HT-29 (cell line): ENCODE measurements at places on chromosomes 1 and 21. TPM values are rescaled to one million over a fixed set of nuclear protein-coding genes. Genes with fewer than 3 reads are reported as not detected.
A peak's percentile ranks its signal among the peaks of the same experiment; 100 is the strongest.

DNA sequence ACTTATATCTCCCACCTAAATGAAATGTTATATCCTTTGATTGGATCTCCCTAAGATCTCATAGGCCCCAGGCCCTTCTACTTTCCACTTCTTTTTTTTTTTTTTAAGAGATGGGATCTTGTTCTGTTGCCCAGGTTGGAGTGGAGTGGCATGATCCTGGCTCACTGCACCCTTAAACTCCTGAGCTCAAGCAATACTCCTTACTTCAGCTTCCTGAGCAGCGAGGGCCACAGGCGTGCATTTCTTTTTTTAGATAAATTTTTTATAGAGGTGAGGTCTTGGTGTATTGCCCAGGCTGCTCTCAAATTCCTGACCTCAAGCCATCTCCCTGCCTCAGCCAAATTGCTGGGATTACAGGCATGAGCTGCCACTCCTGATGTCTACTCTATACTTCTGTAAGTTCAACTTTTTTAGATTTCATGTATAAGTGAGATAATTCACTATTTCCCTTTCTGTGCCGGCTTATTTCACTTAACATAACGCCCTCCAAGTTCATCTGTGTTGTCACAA is 987.5 kb upstream of the NCAM2 start:
- DNase-seq: no peak

DNA sequence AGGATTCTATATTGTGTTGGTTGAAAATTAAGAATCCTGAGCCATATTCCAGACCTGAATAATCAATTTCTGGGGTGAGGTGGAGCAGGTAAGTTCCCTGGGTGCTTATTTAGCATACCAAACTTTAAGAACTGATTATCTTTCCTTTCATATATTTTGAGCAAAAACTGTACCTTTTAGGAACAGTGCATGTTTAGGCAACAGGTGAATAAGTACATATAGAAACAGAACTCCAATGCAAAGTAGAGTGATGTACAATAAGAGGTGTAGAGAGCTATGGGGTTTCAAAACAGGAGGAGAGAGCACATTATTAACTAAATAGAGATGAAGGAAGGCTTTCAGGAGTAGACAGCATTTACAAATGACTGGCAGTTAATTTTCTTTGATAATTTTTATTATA is 28.7 kb downstream of the TMED5 start:
- no peak for DNase-seq

- no peak for DNase-seq
These were observed 23.6 kb downstream of the DISP3 start for GRCh38 chr1:11502516-11502915.

RGS4 gene
- not detected in 2 replicates for total RNA-seq

DNA sequence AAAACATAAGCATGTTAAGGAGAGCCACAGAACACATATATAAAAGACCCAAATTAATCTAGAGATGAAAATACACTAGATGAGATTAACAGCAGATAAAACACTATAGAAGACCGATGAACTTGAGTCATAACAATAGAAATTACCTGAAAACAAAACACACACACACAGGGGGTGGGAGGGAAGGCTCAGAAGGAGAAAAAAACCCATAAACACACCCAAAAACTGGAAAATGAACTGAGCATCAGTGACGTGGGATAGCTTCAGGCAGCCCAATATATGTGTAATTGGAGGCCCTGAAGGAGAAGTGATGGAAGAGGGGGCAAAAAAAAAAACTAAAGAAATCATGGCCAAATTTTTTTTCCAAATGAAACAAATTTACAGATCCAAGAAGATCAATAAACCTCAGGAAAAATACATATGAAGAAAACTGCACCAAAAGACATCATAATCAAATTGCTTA is 11.4 kb downstream of the ALDH9A1 start:
- no peak for DNase-seq

DNA sequence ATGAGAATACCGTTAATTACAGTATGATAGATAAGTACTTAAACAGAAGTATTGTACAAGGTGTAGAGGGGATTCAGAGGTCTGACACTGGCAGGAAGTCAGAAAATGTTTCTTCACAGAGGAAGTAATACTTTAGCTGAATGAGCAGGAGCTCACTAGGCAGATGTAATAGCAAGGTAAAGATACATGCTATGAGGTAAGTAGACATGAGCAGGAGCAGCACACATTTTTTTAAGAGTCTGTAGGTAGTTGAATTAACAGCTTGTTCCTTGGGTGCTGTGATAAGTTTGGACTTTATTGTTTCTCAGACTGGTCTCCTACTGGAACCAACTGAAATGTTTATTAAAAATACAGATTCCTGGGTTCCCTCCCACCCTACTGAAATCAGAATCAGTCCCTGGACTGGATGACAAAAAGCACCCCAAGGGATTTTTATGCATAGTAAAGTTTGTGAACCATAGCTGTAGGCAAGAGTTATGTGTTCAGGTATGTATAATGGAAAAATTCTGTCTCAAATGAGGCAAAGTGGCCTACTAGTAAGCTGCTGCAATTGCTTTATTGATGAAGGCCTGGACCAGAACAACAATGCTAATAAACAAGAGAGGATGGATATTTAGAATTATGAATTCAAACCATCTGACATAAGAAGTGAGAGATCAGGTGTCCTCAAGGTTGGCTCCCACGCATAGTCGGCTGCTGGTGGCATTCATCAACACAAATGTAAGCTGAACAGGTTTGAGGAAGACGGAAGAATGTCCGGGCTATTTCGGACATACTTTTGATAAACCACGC is 902 bp downstream of the AP4B1 start:
- DNase-seq: peak; percentile 15

DNA sequence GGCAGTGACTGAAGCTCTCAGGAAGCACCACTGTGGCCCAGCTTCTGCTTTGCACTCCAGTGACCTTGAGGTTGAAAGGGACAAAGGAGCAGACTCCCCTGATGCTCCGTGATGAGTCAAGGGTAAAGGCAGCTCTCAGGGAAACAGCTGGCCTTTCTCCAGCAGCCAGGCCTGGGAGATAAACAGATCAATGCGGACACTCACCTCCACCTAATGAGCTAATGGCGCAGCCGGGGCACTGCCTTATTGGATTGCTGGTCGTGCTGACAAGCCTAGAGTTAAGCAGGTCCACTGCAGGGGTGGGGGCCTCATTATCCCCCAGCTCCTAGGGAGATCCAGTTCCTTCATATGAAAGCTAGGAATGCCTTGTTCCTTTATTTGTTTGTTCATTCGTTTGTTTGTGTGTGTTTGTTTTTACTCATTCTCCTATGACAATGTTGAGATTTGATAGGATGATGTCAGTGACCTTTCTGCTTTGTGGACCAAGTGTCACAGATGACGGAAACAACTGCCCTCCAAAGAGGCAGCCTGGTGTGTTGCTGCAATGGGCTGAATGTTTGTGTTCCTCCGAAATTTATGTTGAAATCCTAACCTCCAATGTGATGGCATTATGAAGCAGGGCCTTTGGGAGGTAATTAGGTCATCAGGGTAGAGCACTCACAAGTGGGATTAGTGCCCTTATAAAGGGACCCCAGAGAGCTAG is 141.4 kb upstream of the BEND5 start:
- DNase-seq: no peak

C1orf116 gene
- 45.7 and 47.1 TPM in 2 replicates for total RNA-seq

TMEM234 gene
- 21.7 and 25.1 TPM in 2 replicates for total RNA-seq

- no peak for DNase-seq
These were observed 176.4 kb downstream of the DHRS3 start for GRCh38 chr1:12441414-12442105.

- no peak for DNase-seq
These were observed 16.6 kb downstream of the SMIM12 start for GRCh38 chr1:34842952-34843371.
